Esophagus squamous epithelium (tissue), 5 donors: ENCODE measurements at places on chromosomes 1 and 21.

DNA sequence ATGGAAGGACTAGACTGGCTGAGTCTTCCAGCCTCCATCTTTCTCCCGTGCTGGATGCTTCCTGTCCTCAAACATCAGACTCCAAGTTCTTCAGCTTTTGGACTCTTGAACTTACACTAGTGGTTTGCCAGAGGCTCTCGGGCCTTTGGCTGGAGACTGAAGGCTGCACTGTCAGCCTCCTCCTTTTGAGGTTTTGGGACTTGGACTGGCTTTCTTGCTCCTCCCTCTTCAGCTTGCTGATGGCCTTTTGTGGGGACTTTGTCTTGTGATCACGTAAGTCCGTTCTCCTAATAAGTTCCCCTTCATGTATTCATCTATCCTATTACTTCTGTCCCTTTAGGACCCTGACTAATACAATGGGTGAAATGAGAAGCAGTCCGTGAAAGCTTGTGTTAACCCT is 196.4 kb downstream of the KAZN start:
- no peak for DNase-seq

GRCh38 chr1:154940651-154941194 is 4.2 kb upstream of the PMVK start:
- no peak for DNase-seq

DNA sequence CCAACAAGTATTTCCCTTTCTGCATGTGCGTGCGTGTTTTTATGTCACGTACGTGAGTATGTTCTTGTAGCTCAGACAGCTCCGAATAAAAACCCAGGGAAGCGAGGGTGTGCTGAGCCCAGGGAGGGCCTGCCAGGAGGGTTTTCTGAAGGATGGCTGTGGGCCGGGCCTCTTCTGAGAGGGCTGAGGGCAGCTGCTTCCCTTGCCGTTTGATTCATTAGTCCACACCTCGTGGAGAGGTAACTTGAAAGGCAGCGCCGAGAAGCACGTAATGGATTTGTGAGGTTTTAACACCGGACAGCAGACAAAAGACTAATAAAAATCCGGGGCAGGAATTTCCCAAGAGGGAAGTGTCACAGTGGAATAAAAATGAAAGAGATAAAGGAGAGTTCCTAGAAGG is 29.5 kb downstream of the CD247 start:
- no peak for DNase-seq

GRCh38 chr1:112083487-112083886 is 94.0 kb upstream of the KCND3 start:
- DNase-seq: no peak

GRCh38 chr1:12140016-12140415 is 26.8 kb upstream of the TNFRSF1B start:
- DNase-seq: no peak

- DNase-seq: no peak
Measured at GRCh38 chr1:74317663-74318062, 82.5 kb downstream of the TNNI3K start.

DNA sequence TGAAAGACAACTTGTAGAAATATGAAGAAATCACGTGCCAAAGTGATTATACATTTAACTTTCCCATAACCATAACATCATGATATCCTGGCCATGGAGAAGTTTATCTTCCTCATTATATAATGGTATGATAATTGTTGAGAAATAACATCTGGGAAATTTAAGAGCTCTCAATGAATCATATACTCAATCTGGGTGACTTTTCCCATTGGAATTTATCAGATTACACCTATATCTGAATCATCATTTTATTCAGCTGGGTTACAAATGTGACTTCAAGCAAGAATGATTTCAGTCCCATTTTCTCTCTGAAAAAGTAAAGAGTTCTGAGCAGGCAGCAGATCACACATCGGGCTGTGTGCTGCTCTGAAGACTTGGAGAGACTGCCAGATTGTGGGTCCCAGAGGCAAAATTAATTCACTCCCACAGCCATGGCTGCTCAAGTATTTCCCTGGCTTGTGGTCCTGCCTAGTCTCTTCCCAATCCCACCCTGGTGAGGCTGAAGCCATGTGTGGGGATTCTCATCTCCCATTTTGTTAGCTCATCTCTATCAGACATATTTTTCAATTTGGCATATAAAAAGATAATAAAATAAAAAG is 278.0 kb downstream of the MRPL39 start:
- DNase-seq: no peak

DNA sequence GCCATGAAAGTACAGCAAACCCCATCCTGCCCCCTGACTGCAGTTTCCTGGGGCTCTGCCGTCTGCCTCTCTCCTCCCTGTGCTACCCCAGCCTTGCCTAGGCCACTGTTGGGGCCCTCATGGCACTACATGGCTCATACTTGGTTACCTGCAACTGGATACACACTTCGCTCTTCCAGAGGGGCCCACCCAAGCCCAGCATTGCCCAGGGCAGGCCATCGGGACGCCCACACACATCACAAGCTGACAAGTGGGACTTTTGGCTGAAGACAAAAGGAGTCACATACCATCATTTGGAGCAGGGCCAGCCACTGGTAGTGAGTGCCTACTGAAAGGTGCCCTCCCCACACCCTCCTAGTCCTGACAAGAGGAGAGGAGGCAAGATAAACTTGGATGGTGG is 82.8 kb downstream of the CD247 start:
- no peak for DNase-seq
